ENCODE measurements at places on chromosomes 4 and X.

- no peak for DNase-seq
Measured at GRCh38 chr4:164136180-164136616, 617.7 kb upstream of the SMIM31 start.

GRCh38 chr4:8310306-8310705 is 40.8 kb downstream of the HTRA3 start:
- DNase-seq = peak; percentile 2

GRCh38 chr4:23873717-23874535 is 15.9 kb downstream of the PPARGC1A start:
- no peak for DNase-seq

GRCh38 chr4:173652283-173652931 is 122.4 kb upstream of the HAND2 start:
- DNase-seq = no peak

DNA sequence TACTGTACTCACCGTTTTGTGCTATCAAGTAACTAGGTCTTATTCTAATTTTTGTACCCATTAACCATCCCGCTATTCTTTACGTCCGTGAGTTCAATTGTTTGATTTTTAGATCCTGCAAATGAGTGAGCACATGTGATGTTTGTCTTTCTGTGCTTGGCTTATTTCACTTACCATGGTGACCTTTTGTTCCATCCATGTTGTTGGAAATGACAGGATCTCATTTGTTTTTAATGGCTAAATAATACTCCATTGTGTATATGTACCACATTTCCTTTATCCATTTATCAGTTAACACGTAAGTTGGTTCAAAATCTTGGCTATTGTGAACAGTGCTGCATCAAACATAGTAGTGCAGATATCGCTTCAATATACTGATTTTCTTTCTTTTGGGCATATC is 48.3 kb downstream of the USP9X start:
- no peak for DNase-seq

GRCh38 chrX:45842207-45842925 is 641.7 kb upstream of the DIPK2B start:
- no peak for DNase-seq

- no peak for DNase-seq
Measured at GRCh38 chr4:7089213-7089986, 21.5 kb upstream of the GRPEL1 start.

DNA sequence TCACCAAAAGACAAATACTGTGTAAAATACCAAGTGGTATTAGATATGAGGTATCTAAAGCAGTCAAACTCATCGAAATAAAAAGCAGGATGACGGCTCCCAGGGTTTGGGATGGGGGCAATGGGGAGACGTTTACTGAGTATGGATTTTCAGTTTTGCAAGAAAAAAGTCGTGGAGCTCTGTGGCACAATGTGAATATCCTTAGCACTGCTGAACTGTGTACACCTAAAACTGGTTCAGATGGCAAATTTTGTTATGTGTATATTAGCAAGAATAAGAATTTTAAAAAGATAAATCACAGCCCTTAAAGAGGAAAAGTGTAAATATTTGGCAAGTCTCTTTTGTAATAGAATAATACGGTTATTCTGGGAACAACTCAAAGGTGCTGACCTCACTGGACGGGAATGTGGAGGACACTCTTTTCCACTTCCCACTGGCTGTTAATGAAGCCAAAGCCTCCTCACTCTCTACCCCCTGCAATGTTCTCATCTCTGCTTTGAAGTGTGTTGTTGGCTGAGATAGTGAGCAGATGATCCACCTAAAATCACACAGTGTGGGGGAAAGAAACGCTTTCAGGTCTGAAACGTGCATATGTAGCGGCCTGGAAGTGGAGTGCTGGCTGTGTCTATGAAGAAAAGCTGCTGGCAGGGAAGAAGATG is 49.2 kb downstream of the SEL1L3 start:
- DNase-seq = no peak

- no peak for DNase-seq
Measured at GRCh38 chr4:8245884-8246833, 23.4 kb upstream of the HTRA3 start.

DNA sequence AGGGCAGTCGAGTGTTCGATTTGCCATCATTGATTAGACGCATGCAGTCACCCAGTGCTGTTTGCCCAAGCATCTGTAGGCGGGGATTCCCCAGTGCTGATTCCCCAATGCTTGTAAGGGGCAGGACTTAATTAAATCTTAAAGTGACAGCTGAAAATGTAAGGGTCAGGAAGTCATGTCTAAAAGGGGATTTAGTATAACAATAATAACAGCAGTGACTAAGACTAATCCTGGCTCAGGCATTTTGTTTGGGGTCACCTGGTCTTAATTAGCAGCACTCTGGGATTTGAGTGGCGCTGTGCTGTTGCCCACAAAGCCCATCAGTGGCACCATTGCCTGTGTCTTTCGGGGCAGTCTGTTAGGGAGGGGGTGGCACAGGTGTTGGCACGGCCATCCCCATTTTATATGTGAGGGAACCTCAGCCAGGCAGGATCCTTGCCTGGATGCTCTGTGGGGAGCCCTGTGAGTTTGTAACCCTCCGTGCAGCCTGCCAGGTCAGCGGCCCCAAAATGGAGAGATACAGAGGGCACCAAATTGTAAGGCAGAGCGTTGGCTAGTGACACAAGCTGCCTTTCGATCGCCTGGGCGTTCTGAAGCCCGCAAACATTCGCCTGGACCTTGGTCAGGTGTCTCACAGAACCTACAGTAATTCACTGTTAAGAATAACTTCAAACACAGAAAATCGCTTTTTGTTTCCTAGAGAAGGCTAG is 146.7 kb downstream of the TBL1X start:
- no peak for DNase-seq

- DNase-seq = no peak
Measured at GRCh38 chr4:171676555-171677215, 136.5 kb upstream of the GALNTL6 start.

DNA sequence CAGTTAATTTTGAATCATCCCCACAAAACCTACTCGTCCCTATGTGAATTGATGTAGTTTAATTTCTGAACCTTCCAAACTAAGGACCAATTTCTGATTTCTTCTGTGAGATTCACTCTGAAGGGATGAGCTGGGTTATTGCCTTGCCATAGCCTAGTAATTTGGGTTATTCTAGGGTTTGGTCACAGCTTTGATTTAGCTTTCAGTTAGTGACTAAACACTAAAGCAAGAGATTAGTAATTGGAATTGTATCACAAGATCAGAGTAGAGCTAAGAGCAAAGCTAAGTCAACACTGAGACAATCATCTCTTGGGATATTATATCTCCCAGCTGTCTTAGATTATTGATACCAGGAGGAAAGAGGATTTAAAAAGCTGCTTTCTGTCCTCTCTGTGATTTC is 588.0 kb downstream of the CCSER1 start:
- DNase-seq = no peak

GRCh38 chr4:948101-948935 is 16.1 kb downstream of the TMEM175 start:
- no peak for DNase-seq

DNA sequence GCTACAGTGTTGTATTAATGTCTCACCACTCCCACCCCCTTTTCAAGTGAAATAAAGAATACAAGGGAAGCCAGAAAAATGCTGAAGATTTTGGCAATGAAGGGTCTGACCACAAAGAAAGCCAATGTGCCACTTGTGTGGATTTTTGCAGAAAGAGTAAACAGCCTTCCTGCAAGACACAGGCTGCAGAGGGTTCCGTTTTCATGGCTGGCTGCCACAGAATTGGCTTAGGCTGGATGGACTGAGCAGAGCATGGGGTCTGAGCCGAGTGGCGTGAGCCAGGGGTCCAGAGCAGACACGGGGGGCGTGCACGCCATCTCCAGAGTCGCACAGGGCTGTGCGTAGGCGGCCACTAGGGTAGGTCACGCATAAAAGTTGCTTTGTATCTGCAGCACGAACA is 69.2 kb downstream of the MTNR1A start:
- no peak for DNase-seq

- DNase-seq = no peak
Measured at GRCh38 chr4:105966051-105966450, 70.8 kb downstream of the NPNT start.

DNA sequence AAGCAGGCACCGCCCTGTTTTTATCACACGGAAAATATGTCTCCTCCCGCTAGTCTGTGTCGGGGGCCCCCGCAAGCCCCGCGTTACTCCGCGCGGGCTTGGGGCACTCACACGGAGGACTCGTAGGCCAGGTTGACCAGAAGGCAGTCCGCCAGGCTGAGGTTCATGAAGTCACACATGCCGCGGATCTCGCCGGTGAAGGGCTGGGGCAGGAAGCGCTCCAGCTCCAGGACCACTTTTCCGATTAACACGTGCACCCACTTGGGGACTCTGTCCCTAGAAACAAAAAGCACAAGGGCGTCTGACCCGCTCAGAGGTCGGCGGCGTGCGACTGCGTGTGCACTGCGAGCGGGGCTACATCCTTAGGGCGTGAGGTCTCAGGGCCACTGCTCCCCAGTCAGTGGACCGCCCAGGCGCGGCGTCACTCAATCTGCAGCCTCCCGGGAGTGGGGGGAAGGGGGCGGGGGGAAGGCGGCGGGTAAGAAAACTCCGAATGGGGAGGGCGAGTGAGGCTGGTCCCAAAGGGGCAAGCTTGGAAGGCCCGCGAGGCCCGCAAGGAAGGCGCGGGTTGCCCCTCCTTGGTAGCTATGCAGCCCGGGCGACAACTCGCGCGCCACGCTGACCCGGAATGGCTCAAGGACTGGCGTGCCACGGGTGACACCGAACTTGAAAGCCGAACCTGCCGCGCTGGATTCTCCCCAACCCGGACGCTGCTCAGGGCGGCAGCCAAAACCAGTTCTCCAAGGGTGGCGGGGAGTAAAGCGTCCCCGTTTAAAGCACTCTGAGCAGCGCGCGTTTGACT is 722 bp downstream of the NAAA start:
- DNase-seq = peak; percentile 74

DNA sequence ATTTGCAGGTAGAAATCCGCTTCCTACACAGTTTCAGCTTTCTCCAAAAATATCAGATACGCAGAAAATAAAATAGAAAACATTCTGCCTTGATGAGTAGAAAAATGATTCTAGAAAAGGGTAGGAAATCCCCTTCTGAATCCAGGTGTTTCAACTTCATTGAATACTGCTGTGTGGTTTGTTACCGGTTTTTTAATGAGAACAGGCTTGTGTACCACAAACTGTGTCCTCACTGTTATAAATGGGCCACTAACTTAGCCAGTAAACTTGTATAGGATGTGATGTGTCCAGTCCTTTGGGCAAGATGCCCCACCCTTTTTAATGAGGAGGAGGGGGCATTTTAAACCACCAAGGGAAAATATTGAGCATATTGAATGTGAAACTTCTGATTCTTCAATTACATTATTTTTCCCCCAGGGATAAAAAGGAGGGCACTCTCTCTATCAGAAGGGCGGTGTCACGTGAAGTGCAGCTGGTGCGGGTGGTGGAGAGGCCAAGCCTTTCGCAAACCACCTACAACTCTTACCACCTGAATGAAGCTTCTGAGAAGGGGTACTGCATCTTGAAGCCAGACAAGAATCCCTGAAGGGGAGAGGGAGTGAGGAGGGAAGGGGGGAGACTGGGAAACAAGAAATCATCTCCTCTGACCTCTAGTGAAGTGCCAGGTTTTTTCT is 4.5 kb downstream of the CXXC4 start:
- DNase-seq = no peak

GRCh38 chrX:14738643-14739042 is 134.2 kb downstream of the FANCB start:
- DNase-seq = no peak

- peak; percentile 45 for DNase-seq
Measured at GRCh38 chrX:118536687-118537461, 41.3 kb downstream of the DOCK11 start.

Data from activated T-cell treated with anti-CD3 and anti-CD28 coated beads, Interleukin-2, amount 50 U/mL, for 1 hour (primary cell).